ENCODE measurements at places on chromosomes 1 and 21. TPM values are rescaled to one million over a fixed set of nuclear protein-coding genes. Genes with fewer than 3 reads are reported as not detected.

The CFHR1 gene
- not detected for polyA plus RNA-seq

The PLA2G2D gene
- polyA plus RNA-seq = not detected

The FASLG gene
- 0.14 TPM for polyA plus RNA-seq

The BPNT1 gene
- 31.7 TPM for polyA plus RNA-seq

The MCOLN2 gene
- polyA plus RNA-seq = 0.27 TPM

The CLCA4 gene
- polyA plus RNA-seq = not detected
